ENCODE measurements at places on chromosomes 7 and 10. TPM values are rescaled to one million over a fixed set of nuclear protein-coding genes. Genes with fewer than 3 reads are reported as not detected.

Gene ITPRIP
- total RNA-seq, result 5.7 TPM

Gene NODAL
- 2.2 TPM for total RNA-seq

Gene TEX47
- total RNA-seq, result not detected

Gene FOXI2
- total RNA-seq, result 0.17 TPM

Gene MRPL43
- 33.6 TPM for total RNA-seq

Gene ATP5MK
- 166 TPM for total RNA-seq
